Retina (tissue), 1 donor: ENCODE measurements at places on chromosomes 13 and 19.
A peak's percentile ranks its signal among the peaks of the same experiment; 100 is the strongest.

GRCh38 chr13:40161931-40162330 is 504.5 kb downstream of the FOXO1 start:
- DNase-seq = peak; percentile 26

- DNase-seq = no peak
Measured at GRCh38 chr19:11007962-11008532, 47.2 kb downstream of the SMARCA4 start.

- no peak for DNase-seq
Measured at GRCh38 chr13:101530293-101530692, 77.8 kb downstream of the ITGBL1 start.

GRCh38 chr19:35978832-35979365 is 16.1 kb upstream of the SDHAF1 start:
- DNase-seq = no peak

- no peak for DNase-seq
Measured at GRCh38 chr19:19782783-19783182, 38.8 kb downstream of the ZNF506 start.

- no peak for DNase-seq
Measured at GRCh38 chr13:35349673-35350278, 126.7 kb downstream of the MAB21L1 start.

DNA sequence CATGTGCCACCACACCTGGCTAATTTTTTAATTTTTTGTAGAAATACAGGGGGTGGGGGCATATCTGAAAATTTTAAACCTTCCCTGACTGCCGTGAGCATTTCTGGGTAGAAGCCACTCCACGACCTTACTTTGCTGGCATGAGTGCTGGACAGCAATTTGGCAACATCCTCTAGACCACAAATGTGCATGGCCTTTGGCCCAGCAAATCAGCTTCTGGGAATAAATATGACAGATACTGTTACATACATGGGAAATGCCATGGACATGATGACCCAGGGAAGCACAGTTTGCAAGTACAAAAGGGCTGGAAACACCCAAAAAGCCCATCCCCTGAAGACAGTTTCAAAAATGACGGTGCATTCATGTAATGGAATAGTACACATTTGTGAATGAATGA is 3.2 kb upstream of the PVR start:
- DNase-seq = no peak
